Esophagus muscularis mucosa (tissue), 4 donors: ENCODE measurements at places on chromosomes 5 and 9. TPM values are rescaled to one million over a fixed set of nuclear protein-coding genes. Genes with fewer than 3 reads are reported as not detected.
A peak's percentile ranks its signal among the peaks of the same experiment; 100 is the strongest.

Gene ITGA2
- 5.0 TPM for total RNA-seq

DNA sequence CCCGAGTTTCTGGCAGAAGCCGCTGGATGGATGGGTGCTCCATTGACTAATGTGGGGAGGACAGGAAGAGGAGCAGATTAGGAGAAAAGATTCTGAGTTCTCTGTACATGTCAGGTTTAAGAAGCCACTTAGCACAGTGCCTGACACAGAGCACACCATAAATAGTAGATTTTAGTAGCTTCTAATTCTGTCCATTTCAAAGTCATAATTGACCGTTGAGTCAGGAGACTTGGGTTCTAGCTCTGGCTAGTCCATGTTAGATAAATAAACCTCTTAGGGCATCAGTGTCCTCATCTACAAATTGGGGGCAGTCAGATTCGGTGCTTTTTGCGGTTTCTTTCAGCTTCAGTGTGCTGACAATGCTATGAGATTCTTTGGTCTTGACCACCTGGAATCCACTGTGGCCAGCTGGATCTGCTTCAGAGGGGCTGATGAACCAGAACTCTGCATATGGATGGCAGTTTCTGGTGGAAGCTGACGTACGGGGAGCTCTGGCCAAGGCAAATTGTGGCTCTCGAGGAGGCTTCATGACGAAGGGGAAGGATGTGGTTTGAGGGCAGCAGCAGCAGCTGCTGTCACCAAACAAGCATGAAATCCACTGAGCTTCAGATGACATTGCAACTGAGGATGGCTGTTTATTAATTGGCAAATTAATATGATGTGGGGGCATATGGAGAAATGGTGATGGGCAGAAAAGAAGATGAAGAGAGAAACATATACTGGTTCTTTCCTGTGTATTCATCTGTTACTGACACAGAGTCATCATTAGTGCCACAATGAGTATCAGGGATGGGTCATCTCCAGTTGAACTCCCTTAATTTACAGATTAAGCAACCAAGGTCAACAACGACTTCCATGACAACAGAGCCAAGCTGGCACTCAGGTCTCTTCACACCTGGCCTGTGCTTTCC, 134.4 kb downstream of the AOPEP start:
- DNase-seq: no peak

DNA sequence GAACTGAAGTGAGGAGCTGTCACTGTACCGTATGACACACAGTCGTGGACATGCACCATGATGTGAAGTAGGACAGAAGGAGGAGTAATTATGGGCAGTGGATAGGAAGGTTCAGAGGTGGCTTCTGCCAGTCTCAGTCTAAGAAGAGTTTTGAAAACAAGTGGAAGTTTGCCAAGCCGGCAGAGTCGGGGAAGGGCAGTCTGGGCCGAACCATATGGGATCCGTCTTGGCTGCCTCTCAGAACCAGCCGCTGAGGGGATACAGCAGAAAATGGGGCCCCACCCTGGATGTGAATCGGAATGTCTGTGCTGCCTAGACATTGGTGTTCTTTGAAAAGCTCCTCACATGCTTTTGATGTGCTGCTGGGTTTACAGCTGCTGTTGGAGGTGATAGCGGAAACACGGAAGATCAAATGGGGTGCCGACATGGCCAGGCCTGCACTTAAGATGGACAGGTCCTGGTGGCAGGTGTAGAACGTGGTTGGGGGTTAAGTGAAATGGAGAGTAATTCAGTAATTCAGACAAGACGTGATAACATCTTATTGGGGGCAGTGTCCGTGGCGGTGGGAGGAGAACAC, 11.2 kb downstream of the SNX18 start:
- peak; percentile 83 for DNase-seq

Gene SLC25A2
- not detected for total RNA-seq

GRCh38 chr9:128497824-128498610, 6.5 kb upstream of the GLE1 start:
- no peak for DNase-seq

DNA sequence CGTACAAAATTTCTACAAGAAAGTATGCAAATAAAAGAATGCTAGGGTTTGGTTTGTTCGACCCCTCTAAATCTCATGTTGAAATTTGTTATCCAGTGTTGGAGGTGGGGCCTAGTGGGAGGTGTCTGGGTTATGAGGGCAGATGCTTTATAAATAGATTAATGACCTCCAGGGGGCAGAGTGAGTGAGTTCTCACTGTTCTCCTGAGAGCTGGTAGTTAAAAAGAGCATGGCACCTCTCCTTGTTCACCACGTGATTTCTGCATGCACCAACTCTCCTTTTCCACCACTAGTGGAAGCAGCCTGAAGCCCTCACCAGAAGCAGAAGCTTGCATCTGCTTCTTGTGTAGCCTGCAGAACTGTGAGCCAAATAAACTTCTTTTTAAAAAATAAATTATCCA, 50.4 kb upstream of the FAM170A start:
- DNase-seq: no peak

Gene TOR4A
- 7.6 TPM for total RNA-seq

DNA sequence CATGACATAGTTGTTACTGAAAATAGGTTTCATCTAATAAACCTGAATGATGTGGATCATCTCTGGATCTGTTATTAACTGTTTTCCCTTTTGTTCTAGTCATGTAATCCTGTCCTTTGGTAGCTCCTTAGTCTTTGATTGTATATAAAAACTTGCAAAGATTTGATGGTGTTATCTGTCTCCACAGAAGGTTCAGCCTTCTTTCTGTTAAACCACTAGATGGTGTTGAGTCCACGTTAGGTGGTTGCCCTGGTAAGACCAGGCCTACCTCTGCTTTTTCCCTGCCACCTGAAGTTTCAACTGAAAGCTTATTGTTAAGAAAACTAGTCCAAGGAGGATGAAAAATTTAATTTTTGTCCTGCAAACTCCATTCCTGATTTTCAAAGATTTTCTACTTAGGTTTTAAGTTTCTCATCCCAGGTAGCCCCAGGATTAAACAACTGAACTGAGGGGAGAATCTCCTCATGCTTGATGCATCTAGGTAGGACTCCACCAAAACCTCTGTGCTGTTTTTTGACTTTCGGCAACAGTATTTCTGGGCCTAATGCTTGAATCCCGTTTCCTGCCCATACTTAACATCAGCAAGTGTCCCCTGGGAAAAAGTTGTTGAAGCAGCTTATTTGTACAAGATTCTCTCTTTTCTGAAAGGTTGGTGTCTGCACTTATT, 68.5 kb downstream of the RICTOR start:
- no peak for DNase-seq

DNA sequence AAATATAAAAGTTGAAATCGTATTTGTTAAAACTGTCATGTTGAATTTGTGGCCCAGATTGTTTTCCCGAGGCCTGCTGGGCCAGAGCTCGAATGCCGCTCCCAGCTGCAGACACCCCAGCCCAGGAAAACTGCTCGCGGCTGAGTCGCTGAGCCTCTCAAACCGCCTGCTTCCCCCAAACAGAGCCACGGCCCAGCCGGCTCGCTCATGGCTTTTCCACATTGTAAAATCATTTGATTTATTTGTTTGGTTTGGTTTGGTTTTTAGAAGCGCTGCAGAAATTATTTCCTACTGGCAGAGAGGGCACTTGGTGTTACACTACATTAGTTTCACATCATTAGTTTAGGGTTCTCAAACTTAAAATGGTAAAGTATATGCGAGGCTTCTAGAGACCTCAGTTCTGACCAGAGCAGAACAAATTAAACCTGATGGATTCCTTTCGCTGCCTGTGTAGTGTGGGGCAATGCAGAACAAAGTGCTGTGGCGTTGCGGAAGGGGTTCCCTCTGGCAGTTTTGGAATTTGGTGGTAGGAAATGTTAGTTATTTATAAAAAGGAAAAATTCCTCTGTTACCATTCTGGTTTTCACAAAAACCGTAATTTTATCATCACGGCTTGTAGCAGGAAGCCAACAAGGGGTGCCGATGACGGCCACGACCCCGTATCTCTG, 156.5 kb upstream of the PITX1 start:
- DNase-seq: no peak

Gene SLC27A4
- total RNA-seq: 35.6 TPM

Gene CLK4
- 17.1 TPM for total RNA-seq

GRCh38 chr9:99253134-99253533, 31.1 kb downstream of the SEC61B start:
- no peak for DNase-seq

GRCh38 chr9:76077537-76077936, 187.1 kb downstream of the PCSK5 start:
- DNase-seq: no peak

GRCh38 chr5:131821221-131821620, 24.4 kb upstream of the FNIP1 start:
- no peak for DNase-seq

DNA sequence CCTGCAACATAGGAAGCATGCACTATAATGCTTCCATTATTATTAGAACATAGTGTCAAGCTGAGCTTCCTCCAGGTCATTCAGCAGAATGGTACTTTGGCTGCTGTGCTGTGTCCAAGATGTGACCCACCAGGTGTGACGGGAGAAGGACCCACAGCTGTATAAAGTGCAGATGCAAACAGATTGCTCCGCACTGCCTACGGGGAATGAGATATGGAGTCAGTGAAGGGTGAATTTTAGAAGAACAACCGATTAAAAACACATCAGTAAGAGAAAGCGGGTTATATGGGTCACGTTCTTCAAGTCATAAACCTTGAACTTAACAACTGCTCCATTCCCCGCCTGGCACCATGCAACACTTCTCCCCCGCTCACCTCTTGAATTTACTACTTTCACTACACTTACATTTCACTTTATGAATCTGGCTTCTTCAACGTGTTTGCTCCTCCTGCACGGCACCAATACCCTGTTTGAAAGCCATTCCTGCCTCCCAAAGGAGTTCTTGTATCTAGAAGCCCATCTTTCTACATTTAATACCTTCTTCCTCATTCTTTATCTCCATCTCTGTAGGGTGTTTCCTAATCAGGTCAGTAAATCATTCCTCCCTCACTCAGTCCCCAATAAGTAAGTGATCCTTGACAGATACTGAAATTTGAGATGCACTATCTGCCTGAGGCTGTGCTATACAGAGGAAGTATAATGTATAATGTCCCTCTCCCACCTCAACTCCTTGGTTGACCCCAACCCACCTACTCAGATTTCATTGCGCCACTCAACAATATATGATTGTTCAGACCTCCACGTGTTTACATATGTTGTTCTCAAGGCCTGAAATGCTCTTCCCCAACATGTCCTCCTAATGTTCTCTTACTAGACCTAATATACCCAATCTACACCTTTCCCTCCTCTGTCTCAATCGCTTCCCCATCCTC, 25.9 kb downstream of the BRINP1 start:
- no peak for DNase-seq

DNA sequence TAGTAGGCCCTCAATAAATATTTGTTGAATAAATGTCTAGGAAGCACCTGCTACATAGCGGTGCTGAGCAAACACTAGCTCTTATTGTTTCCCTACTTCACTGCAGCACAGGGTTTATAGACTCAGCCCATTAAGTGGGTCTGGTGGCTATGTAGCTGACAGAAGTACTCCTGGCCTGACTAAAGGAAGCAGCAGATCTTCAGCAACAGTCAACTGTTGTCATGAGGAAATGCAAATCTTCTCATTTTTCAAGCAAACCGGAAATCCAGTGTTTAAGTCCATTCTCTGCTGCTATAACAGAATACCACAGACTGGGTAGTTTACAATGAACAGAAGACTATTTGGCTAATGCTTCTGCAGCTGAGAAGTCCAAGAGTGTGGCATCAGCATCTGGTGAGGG, 2.8 kb upstream of the TEX10 start:
- DNase-seq: no peak

Gene DHX29
- total RNA-seq: 26.1 TPM

DNA sequence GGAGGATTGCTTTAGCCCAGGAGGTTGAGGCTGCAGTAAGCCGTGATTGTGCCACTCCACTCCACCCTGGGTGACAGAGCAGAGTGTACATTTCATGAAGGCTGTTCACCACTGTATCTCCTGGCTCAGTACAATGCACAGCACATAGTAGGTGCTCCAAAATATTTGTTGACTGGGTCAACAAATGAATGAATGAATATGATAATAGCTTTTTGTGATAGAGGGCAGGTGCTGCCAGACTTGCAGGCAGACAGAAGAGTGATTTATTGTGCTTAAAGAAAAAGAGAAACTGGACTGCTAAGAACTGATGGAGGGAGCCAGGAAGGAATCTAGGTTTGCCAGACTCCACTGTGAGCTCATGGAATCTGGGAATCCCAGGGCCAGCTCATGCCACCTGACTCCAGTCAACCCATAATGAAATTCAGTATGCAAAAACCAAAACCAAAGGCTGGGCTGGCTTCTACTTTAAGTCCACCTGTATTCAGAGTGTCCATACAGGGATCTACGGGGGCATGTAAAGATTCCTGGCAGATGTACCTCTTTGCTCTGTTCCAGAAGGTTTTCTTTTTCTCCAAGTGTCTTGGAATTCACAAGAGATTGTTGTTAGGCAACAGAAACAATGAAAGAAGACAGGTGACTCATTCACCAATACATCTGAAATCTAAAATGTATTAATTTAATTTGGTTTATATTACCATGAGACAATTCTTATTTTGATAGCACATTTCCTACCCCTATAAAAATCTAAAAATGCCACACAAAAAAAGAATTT, 15.5 kb upstream of the CTNNA1 start:
- no peak for DNase-seq

Gene VLDLR
- total RNA-seq: 17.0 TPM

DNA sequence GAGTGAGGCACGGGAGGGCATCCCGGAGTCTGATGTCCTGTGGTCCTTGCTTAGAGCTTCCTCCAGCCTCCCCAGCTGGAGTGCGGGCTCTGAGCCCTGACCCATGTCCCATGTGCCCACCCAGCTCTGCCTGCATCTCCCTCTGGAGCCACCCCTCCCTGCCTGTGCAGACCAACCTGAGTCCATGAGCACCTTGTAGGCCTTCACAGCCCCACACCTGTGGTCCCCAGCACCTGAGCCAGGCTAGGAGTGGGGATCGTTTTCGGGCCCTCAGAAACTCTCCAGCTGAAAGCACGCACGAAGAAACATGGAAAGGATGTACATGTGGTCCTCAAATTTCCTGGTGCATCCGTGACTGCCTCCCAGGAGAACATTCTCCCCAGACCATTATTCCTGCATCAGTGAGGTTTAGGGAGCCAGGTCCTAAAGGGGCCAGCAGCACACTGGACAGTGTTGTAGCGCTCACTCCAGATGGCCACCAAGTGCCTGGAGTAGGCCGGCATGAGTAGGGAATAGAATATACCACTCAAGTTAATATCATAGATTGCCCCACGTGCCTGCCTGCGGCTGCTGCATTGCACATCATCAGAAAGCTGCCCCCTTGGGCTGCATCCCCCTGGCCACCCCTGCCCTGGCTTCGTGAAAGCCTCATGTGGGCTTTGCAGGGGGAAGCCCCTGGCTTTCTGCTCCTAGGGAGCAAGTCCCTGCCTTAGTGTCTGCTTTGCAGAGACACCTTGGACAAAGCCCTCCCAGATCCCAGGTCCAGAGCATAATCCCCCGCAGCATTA, 80.6 kb downstream of the WNK2 start:
- DNase-seq: peak; percentile 90

Gene GRXCR2
- not detected for total RNA-seq

DNA sequence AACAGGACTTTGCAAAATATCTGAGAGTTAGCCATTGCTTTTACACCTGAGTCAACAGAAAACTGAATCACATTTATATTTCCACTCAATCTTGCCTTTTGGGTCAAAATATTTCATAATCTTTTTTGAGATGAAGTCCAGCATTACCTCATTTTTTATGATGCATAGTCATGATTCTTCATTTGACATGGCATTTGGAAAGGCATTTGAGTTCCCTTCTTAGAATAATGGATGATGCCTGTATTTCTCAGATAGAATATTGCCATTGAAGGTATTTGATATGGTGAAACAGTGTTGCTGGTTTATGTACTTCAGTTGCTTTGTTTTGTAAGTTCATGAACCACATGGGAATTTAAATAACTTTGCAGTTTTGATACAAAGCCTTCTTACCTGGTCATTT, 180.4 kb downstream of the PRR16 start:
- DNase-seq: no peak
